ENCODE measurements at places on chromosomes 16 and 17.
A peak's percentile ranks its signal among the peaks of the same experiment; 100 is the strongest.

- DNase-seq = peak; percentile 5
Measured at GRCh38 chr16:12417815-12418211, 385.9 kb downstream of the CPPED1 start.

DNA sequence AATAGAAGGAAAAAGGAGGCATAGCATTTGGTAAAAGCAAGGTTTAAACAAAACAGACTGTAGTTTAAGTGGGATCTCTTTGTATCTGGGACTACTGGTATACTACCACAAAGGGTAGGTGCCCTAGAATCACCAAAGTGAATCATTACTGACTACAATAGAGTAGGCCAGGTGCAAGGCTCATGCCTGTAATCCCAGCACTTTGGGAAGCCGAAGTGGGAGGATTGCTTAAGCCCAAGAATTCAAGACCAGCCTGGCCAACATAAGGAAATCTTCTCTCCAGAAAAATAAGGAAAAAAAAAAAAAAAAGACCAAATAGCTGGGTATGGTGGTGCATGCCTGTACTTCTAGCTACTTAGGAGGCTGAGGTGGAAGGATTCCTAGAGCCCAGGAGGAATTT is 60.8 kb upstream of the CORO6 start:
- DNase-seq = peak; percentile 4

GRCh38 chr17:50661348-50661747 is 26.7 kb downstream of the ABCC3 start:
- DNase-seq = no peak

DNA sequence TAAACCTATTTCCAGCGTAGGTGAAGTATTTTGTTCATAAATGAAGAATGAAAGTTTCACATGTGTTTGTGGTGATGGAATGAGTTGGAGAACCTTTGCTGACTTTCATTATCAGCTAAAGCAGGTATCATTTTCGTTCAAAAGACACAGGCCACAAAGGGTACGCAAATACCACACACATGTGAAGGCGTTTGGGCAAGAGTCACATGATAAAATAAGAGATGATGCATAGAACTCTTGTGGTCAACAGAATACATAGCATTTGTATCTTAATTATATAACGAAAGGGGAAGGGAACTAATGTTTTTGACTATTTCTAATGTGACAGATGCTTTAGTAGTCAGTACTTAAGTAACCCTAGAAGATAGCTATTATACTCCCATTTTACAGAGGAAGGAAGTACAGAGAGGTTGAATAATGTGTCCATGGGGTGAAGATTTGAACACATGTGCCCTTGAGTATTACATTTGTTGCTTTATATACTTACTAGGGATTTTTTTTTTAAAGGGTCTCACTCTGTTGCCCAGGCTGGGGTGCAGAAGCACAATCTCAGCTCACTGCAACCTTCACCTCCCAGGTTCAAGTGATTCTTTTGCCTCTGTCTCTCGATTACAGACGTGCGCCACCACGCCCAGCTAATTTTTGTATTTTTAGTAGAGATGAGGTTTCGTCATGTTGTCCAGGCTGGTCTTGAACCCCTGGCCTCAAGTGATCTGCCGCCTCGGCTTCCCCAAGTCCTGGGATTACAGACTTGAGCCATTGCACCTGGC is 4.8 kb downstream of the RPA1 start:
- no peak for DNase-seq

- no peak for DNase-seq
Measured at GRCh38 chr17:68868708-68869107, 86.5 kb downstream of the ABCA8 start.

DNA sequence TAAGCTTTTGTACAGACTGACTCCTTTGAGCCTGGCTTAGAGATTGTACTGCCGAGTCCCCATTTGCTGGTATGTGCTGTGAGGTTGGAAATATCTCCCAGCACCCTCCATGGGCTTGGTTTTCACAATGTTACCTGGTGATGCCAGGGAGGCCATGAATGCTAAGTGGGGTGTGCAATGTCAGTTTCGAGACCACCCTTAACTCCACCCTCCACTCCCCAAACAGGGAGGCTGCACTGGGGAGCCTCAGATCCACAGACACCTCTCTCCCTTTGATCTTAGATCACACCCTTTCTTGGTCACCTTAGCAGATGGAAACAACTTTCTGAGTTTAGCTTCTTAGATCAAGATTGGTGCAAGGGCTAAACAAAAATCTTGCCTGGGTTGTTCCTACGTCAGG is 28.6 kb upstream of the PIK3R6 start:
- DNase-seq = no peak

DNA sequence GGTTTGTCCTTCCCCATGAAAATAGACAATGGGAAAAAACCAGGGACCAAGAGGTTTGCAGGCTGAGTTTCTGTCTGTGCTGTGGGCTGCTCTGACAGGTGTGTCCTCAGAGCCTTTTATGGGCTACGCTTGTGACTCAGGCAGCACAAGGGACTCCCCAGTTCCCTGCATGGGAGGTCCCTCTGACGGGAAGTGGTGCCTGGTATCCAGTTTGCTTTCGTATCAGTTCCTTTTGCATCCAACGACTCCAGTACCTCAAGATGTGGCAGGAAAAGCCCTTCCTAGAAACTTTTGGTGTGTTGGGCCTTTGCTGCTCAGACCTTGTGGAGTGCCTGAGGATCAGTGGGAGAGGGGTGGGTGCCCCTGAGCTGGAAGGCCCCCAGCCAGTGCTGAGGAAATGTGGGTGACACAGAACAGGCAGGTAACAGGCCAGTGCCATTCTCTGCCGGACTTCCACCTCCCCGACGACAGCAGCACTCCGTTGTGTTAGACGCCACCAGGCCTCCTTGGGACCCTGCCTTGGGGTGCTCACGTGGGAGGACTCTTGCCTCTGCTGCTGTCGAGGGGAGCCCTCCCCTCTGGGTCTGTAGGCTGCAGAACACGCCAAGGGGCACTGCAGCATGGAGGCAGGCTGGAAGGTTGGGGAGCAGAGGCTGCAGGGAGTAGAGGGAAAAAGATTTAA is 38.4 kb upstream of the IRF8 start:
- no peak for DNase-seq

DNA sequence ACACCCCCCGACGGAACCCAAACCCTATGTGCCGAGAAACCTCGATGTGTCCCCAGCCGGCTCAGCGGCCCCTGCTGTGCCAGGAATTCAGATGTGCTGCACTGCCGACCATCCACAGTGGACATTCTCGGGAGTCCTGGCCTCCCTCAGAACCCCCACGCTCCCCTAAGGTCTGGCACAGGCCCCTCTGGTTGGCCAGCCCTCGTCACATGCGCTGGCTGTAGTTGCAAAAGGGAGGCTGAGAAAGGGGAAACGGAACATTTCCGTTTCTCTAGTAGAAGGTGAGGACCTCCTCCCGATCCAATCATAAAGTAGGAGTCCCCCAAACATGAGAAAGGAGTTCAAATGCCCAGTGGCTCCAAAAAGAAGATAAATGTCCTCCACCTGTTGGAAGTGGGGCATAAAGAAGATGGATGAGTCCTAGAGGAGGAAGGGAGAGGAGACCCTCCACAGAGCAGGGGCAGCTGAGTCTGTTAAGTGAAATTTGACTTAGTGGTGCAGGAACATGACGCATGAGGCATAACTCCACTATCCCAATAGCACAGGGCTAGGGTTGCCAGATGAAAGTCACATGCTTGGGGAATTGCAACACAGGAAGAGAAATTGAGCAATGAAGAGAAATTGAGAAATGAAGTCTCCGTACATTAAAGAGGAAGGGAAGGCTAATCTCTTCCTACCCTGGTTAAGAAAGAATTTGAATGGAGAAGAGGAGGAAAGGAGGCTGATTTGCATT is 49.3 kb upstream of the WSB1 start:
- DNase-seq = peak; percentile 74

DNA sequence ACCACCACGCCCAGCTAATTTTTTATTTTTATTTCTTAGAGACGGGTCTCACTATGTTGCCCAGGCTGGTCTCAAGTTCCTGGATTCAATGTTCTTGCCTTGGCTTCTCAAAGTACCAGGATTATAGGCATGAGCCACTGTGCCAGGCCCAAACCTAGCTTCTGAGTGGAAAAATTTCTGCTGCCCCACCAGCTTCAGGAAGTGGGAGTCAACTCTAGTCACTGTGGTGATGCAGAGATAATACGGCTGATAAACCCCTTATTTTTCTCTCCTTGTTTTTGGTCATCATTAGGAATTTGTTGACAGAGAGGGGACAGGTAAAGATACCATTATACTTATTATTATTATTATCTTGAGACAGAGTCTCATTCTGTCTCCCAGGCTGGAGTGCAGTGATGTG is 27.8 kb upstream of the PHOSPHO1 start:
- DNase-seq = no peak

DNA sequence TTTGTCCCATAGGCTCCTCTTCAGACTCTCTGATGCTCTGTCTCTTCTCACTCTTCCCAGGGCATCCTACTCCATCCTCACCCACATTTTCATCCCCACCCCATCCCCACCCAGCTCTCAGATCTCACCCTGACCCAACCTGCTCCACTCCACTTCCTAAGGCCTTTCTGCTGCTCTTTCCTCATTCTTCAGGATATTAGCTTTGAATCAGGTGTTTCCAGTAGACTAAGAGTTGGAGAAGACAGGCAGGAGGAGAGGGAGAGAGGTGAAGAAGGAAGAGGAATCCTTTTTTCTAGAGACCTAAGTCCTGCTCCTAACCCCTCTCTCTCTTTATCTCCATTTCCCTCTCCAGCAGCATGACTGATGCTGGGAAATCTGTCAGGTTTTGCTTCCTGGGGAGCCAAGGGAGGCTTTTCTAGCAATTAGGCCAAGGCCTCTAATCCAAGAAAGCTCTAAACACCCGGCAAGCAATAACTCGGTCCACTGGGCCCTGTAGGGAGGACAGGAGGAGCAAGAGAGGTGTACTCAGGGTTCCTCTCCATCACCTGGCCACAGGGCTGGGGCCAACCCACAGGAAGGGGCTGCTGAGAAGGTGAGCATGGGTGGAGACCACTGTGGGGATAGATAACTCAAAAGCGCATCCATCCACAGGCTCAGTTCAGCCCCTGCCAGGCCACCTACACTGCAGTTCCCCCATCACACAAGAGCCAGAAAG is 133.3 kb downstream of the TMEM132E start:
- DNase-seq = no peak

DNA sequence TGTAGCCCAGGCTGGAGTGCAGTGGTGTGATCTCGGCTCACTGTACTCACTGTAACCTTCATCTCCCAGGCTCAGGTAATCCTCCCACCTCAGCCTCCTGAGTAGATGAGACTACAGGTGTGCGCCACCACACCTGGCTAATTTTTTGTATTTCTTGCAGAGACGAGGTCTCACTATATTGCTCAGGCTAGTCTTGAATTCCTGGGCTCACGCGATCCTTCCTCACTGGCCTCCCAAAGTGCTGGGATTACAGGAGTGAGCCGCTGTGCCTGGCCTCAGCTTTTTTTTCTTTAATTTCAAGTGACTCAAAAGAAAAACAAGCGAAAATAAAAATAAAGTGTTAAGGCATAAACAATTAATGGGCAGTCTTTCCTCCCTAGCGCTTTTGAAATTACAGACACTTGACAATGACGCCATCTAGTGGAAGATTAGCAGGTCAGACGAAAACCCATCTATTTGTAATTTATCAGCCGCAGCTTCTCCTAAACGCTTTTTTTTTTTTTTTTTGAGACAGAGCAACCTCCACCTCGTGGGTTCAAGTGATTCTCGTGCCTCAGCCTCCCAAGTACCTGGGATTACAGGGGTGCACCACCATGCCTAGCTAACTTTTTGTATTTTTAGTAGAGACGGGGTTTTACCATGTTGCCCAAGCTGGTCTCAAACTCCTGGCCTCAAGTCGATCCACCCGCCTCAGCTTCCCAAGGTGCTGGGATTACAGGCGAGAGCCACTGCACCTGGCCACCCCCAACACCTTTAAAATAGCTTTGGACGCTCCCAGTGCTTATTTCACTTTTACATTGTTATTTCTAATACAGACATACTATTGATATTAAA is 28.1 kb upstream of the PECAM1 start:
- peak; percentile 56 for DNase-seq

GRCh38 chr16:69270831-69271230 is 40.3 kb upstream of the VPS4A start:
- no peak for DNase-seq

DNA sequence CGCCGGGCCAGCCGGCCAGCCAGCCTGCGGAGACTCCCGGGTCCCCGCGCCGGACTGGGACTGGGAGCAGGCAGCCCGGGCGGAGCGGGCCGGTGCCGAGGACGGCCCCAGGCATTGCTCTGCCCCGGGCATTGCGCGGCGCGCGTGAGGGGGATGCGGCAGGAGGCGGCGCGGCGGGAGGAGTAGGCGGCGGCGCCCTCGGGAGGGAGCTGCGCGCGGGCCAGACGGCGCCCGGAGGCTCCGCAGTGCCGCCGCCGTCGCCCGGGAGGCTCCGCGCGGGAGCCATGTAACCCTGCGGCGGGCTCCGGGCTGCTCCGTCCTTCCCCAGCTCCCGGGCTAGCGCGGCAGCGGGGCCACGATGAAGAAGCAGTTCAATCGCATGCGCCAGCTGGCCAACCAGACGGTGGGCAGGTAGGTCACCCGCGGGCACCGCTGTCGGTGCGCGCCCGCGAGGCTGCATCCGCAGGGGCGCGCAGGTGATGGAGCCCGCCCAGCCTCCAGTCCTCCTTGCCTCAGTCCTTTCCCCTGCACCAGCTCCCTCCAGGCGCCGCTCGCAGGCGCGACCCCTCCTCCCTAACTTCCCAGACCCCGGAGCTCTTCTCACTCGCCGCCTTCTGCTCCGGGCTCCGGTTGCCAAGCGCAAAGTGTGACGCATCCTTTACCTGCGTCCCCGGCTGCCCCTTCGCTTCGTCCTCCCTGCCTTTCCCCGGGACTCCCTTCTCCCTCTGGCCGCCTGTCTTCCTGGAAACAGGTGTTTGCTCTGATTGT is at the start of gene ARHGAP44:
Gene ARHGAP44 (plus strand): TSS at position 18 of the 768 bp plus-strand sequence. CDS start 341 bp downstream, at position 359.
- DNase-seq = no peak

DNA sequence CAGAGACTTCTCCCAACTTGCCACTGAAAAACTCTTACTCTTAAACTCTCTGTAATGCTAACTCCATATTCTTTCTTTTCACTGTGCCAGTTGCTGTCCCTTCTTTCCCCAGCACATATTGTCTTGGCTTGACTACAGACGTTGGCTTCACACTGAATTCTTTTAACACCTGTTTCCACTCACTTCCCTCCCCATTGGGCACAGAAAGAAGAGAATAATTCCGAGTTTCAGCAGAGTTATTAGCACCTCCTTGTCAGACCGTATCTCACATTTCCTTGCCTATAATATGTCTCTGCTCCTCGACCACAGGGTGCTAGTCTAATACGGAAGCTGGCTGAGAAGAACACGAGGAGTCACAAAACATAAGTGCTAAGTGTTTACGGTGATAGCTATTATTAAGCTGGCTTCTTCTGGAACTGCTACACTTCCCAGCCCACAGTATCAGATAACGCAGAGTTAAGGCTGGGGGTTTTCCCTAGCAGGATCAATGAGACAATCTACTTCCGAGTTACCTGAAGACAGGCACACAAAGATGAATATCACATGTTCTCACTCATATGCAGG is 188.5 kb upstream of the CDH8 start:
- no peak for DNase-seq

DNA sequence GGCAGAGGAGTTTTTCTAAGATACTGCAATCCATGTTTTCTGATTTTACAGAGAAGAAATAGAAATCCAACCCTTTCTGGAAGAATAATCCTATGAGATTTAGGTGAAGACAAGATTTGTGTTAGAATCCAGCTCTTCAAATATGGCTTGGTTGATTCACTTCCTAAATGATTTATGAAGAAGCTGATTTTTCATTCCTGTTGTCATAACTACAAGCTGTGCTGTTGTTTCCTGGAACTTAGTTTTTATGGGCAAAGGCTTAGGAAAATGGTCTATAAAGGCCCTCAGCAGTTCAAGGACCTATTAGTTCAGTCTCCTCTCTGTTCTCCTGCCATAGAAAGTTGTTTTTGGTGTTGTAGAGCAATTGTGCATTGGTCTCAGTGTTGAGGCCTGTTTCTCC is 174.2 kb upstream of the FAM20A start:
- DNase-seq = no peak
